ENCODE measurements at places on chromosomes 7 and 10.

DNA sequence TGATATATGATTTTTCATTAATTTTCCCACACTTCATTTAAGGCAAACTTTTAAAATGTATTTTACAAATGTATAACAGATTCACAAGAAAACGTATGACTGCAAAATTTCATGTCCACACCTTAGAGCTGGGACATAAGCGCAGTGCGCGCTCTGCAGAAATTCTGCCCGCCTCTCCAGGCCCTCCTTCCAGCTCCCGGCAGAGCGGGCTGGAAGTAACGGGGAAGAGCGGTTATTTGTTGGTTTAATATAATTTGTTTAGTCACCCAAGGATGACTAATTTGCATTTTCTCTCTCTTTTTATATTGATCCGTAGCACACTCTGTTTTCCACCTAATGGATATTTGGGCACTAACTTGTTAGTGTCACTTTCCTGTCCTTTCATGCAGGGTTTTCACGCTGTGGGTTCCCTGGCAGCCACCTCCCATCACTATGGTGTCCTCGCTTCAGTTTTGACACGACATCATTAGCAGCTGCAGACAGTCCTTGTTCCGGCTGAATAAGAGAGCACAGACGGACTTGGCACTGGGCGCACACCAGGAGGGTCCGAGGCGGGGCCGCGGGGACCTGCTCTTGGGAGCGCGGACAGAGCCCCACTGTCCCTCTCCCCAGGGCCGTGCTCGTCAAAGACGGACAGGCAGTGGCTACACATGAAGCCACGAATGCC lies 129.2 kb upstream of the SEC61G start:
- no peak for DNase-seq

- DNase-seq, result no peak
Observed at GRCh38 chr7:151590850-151591771, 71.4 kb upstream of the RHEB start.

GRCh38 chr10:63007112-63007511 lies 126.0 kb upstream of the NRBF2 start:
- no peak for DNase-seq

GRCh38 chr7:70426249-70426880 lies 705.6 kb upstream of the GALNT17 start:
- DNase-seq, result no peak

DNA sequence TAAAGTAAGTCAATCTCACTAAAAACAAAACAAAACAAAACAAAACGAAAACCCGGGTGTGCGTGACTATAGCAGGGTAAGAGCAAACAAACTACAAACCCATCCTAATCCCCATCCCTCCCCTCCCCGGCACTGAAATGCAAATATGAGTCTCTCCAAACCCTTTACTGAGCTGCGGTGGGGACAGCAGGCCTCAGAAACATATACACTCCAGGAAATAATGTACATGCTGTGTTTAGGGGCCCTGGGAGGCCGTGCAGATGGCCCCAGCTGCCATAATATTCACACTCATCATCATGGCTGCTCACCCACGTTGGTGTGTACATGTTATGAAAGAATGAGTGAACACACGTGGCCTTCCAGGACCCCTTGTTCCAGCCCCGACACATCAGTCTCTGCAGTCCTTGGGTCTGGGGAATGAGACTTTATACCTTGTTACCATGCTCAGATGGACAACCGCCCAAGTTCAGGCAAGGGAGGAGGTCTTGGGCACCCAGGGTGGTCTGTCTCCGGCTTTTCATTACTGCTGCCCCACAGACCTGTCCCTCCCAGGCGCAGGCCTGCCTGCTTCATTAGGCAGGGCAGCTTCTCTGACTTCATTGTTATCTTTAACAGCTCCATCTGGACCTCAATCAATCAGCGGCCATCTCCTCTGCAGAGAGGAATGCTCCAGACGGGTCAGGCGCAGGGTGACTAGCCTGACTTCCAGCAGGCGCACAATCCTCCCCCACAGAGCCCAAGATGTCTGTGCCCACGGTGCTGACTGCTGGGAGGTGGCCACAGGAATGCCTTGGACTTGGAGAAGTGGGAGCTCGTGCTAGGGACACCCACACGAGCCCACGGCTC lies 20.6 kb downstream of the HSPA12A start:
- DNase-seq, result no peak

DNA sequence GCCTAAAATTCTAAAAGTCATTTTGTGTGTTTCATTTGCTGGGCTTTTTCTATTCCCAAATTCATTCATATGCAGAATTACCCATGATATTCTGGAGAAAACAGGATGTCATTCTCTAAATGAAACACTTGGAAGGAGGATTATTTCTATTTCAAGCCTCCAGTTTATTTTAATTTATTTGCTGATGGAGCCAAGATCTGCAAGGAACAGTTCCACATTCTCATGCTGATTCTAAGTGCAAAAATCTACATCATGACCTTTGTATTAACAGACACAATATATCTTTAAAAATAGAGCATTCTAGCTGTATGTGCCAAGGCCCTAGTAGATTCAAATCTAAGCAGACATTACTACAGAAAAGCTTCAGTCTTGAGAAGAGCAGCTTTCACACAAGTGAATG lies 51.3 kb upstream of the KCND2 start:
- no peak for DNase-seq

- no peak for DNase-seq
Observed at GRCh38 chr7:16399265-16399831, 22.0 kb downstream of the CRPPA start.

GRCh38 chr10:89644691-89644966 lies 413 bp downstream of the PANK1 start:
- DNase-seq, result no peak

DNA sequence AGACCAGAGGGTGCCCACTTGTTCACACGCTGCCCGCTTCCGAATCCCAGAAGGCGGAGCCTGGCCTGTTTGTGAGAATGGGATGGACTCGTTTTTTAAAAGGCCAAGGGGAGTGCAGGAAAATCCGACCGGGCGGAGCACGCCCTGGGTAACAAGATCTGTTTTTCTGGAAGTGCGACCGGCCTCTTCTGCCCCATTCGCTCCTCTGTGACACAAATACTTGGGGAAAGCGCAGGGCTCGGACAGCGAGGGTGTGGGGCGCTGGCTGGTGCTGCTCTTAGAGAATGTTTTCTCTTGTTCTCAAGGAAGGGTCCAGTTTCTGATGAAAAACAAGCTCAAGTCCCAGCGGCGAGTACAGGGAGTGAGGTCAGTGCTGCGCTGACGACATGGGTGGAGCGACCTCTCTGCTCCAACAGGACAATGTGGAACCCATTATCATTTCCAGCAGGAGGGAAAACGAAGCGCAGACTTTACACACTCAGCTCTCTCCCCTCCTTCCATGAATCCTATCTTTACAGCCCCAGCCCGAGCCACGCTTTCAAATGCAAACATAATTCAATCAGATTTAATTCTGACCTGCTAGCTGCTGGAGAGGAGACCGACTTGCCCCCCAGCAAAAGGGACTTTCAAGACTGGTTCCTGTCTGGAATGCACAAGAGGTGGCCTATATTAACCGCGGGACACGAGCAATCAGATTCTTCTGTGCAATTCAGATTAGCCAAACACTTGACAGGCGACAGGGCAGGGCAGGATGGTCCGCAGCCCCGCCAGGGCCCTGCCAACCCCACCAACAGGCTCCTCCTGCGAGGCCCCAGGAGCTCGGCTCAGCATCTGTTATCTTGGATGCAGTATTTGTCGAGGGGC lies 1.1 kb downstream of the RADIL start:
- no peak for DNase-seq

DNA sequence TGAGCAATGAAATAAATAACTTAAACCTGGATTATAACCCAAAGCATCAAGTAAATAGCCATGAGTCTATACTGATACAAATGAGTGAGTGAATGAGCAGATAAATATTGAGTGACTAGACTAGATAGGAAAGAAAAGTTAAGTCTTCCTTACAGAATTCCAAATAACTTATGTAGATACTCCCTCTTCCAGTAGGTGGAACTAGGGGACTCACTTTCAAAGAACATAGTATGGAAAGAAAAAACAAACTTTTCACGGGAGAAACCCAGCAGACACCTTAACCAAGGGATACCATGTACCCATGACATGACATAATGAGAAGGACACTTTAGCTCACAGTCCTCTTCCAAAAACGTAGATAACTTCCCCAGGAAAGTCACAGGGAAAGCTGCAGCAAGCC lies 32.2 kb downstream of the CSGALNACT2 start:
- no peak for DNase-seq

- DNase-seq, result no peak
Observed at GRCh38 chr10:95767884-95768556, 12.1 kb downstream of the ENTPD1 start.

GRCh38 chr7:26603631-26604030 lies 260.8 kb downstream of the SKAP2 start:
- no peak for DNase-seq

DNA sequence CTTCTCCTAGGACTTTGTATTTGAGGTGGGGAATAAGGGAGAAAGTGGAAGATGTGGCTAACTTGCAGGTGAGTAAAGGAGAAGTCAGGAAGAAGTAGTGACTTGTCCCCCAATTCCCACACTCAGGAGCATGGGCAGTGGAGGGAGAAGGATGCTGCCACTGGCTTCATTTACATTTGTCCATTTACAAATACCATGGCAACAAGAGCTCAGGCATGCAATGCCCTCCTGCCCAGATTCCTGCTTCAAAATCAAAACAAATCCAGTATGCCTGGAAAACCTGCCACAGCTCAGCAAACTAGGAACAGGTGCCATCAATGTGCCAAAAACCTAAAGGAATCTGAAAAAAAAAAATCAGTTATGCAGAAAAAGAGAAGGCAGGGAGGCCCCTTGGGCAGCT lies 139.9 kb downstream of the KCNMA1 start:
- no peak for DNase-seq

DNA sequence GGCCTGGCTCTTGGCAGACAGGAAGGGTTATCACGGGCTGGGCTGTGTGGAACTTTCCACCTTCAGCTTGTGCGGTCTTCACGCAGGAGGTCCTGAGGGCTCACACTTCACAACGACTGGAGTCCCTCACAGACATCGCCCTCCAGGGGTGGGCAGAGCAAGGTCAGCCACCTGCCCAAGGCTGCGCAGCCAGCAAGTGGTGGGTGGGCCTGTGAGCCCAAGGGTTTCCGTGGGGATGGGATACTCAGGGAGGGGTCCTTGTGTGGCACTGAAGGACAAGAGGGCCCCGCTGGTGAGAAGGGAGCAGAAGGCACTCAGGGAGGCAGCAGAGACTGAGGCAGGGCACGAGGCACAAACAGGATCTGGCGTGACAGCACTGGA lies 22.0 kb downstream of the PDIA4 start:
- DNase-seq, result no peak

DNA sequence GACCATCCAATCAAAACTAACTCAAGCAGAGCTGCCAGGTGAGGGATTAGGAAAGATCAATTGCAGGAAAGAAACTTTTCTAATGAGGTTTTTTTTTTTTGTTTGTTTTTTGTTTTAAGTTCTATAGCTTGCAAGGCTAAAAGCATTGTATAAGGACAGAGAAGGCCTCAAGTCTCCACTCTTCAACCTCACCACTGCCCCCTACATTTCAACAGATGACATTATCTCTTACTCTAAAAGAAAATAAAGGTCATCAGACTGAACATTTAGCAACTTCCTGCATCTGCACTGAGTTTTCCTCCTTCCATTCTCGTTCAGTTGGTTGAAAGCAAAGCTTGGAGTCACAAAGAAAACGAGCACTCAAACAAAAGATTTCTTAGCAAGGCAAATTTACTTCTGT lies 45.2 kb upstream of the EXOC4 start:
- no peak for DNase-seq

DNA sequence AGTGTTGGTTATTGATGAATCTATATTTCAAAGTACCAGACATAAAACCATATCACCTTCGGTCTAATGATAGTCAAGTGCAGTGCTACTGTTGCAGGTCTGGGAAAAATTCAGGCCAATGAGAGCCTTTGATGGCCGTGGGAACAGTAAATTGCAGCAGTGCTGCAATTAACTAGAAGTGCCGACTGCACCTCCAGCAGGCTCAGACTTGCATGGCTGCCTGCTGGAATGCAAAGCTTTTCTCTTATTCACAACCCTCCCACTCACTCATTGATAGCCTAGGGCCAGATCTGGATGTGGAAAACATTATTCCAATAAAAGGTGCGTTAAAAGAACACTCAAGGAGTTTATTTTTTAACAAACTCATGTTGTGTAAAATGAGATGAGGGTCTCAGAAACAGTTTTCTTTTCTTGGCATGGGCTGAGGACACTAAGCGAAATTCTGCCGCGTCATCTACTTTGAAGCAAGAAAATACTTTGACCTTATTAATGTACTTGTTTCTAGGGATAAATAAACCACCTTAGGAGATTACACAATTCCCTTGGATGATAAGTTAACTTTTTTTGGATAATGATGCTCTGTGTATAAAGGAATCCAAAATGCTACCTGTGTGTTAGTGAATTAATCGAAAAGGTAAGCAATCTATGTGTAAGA lies 17.1 kb downstream of the PLXDC2 start:
- no peak for DNase-seq

GRCh38 chr7:139384611-139385010 lies 24.9 kb downstream of the LUC7L2 start:
- no peak for DNase-seq

DNA sequence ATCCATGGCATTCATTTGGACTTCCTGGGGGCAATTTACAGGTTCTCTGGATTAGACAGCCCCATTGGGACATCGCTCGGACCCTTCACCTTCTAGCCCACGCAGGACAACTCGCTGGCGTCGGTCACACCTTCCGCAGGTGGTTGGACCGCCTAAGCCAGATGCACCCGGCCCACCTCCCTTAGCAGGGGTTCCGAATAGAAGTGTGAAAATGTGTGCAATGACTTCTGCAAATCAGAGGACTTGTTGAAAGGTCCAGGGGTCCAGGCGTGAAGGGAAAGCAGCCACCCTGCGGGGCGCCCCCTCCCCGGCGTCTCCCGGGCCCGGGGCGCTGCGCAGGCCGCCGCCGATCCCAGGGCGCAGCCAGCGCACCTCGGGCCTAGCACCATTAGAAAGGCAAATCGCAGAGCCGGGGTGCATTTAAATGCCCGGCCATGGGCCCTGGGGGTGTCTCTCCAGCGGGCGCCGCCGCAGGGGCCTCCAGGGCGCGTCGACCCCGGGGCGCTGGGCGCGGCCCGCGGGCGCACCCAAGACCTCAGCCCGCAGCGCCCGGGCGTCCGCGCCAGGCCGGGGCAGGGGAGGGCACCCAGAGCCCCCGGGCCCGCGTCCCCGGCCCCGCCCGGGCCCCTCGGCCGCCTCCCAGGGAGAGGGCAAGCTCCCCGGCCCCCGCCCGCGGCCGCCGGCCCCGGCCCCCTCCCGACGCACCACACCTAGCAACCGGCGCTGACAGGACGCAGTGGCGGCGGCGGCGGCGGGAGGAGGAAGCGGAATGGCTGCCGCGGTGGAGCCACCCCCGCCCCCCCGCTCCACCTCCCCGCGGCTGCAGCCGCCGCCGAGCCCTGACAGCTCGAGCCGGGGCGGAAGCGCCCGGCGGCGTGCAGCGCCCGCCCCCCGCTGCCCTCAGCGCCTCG lies 1.2 kb downstream of the JAZF1 start:
- DNase-seq, result peak; percentile 70

DNA sequence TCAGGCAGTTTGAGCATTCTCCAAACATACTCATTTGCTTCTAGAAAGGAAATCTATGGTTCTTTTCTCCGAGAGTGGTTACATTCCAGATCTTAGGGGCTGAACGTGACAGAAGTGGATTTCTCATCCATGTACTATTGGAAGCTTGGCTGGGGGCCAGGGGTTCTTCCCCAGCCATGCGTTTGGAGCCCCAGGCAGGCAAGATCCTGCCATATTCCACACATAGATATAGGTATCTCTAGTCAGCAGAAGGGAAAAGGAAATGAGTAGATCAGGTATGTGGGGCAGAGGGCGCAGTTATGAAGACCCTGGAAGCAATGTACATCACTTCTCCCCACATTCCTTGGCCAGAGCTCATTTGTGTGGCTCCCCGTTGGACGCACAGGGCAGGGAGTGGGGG lies 299.8 kb downstream of the CCDC3 start:
- DNase-seq, result no peak

- no peak for DNase-seq
Observed at GRCh38 chr7:684416-684815, 42.1 kb upstream of the DNAAF5 start.

Measured in activated T-helper 1 cell treated with Interleukin-2 at 50 U/mL for 16 hours (primary cell).